ENCODE measurements at places on chromosomes 5 and 9. TPM values are rescaled to one million over a fixed set of nuclear protein-coding genes. Genes with fewer than 3 reads are reported as not detected.

The OTP gene
- 0.01 TPM for polyA plus RNA-seq

The IL13 gene
- not detected for polyA plus RNA-seq

The PCDHA12 gene
- 0.06 TPM for polyA plus RNA-seq

The PCDHA9 gene
- not detected for polyA plus RNA-seq

The SPINK6 gene
- polyA plus RNA-seq = not detected

The GRIN1 gene
- 0.06 TPM for polyA plus RNA-seq

The OBP2B gene
- polyA plus RNA-seq = not detected

The ANKRD18A gene
- polyA plus RNA-seq = not detected

The ARHGEF37 gene
- 13.4 TPM for polyA plus RNA-seq

The CAMK4 gene
- 0.09 TPM for polyA plus RNA-seq

The TAF1L gene
- not detected for polyA plus RNA-seq

The PLAA gene
- 63.7 TPM for polyA plus RNA-seq

The OLFM1 gene
- polyA plus RNA-seq = 13.0 TPM

The FAF2 gene
- polyA plus RNA-seq = 14.7 TPM

The PLK2 gene
- 4.2 TPM for polyA plus RNA-seq

The MYORG gene
- 50.7 TPM for polyA plus RNA-seq

The HNRNPA0 gene
- 13.3 TPM for polyA plus RNA-seq

The PRUNE2 gene
- polyA plus RNA-seq = 1.2 TPM

The SPATA31E1 gene
- polyA plus RNA-seq = not detected

The PCDHGA4 gene
- polyA plus RNA-seq = 0.40 TPM

The PCDHA6 gene
- not detected for polyA plus RNA-seq

The MLANA gene
- not detected for polyA plus RNA-seq

The TOR4A gene
- 2.3 TPM for polyA plus RNA-seq

The PDE6A gene
- 0.15 TPM for polyA plus RNA-seq

The TAF11L7 gene
- not detected for polyA plus RNA-seq

The CCL27 gene
- 0.14 TPM for polyA plus RNA-seq

The LCN1 gene
- polyA plus RNA-seq = not detected

The COL15A1 gene
- 2.9 TPM for polyA plus RNA-seq

The DMRTA1 gene
- 0.51 TPM for polyA plus RNA-seq

The CDH18 gene
- 0.03 TPM for polyA plus RNA-seq

The FBP1 gene
- polyA plus RNA-seq = 0.24 TPM

The CYSRT1 gene
- polyA plus RNA-seq = 1.1 TPM

The SAPCD2 gene
- 0.22 TPM for polyA plus RNA-seq

The CEL gene
- 0.21 TPM for polyA plus RNA-seq

The SH3GLB2 gene
- polyA plus RNA-seq = 22.2 TPM

The ANKRD33B gene
- 5.0 TPM for polyA plus RNA-seq

The ORM2 gene
- polyA plus RNA-seq = not detected

The SPINK13 gene
- not detected for polyA plus RNA-seq

The COMMD10 gene
- 23.0 TPM for polyA plus RNA-seq

The HAVCR2 gene
- 0.90 TPM for polyA plus RNA-seq

The TBCA gene
- polyA plus RNA-seq = 141 TPM

The DMGDH gene
- polyA plus RNA-seq = 0.16 TPM

The CARTPT gene
- not detected for polyA plus RNA-seq

The RGS7BP gene
- polyA plus RNA-seq = 0.12 TPM

All from psoas muscle (tissue), 8 donors.